ENCODE measurements at places on chromosomes 5 and 9. TPM values are rescaled to one million over a fixed set of nuclear protein-coding genes. Genes with fewer than 3 reads are reported as not detected.

- H3K36me3 ChIP-seq, result peaks cover 30% of the 10 kb centered on the region
- H3K27ac ChIP-seq, result no peak overlapping the region
- no peaks in the 10 kb centered on the region for H3K4me1 ChIP-seq
- H3K4me3 ChIP-seq, result no peak overlapping the region
- H3K27me3 ChIP-seq, result no peaks in the 10 kb centered on the region
These were observed 99.9 kb downstream of the MAMDC2 start for GRCh38 chr9:70143394-70144130.

DNA sequence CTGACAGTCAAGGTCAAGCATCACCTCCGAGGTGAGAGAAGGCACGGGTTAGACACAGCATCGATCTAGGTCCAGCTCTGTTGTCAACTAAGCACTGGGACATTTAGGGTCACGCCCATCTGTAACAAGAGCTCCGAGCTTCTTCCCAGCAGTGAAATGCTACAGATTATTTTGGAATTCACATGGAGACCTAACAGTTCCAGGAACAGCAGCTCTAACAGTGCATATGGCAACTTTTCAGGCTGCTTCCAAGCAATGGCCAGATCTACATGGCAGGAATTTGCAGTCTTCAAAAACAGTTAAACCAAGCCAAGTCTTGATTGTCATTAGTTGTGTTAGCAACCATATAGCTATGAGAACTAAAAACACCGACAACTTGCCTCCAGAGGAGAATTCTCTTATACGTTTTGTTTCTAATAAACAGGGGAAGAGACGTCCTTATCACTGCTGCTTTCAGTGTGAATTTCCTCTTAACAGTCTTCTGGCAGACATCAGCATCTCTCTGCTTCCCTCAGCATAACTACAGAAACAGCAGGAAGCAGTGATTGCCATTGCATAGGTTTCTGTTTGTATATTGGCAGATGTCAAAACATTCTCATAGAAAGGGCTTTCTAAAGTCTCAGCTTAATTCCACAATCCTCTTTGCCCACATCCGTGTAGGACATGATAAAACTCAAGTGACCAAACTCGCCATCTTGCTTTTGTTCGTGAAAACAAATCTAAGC, 242.1 kb upstream of the DAPK1 start:
- peaks cover 4% of the 10 kb centered on the region for H3K4me1 ChIP-seq
- H3K27me3 ChIP-seq, result no peaks in the 10 kb centered on the region
- DNase-seq, result no peak
- no peak overlapping the region for H3K27ac ChIP-seq
- H3K36me3 ChIP-seq, result no peaks in the 10 kb centered on the region
- no peak overlapping the region for H3K4me3 ChIP-seq

The PCDHGB3 gene
- total RNA-seq, result 2.2 TPM

DNA sequence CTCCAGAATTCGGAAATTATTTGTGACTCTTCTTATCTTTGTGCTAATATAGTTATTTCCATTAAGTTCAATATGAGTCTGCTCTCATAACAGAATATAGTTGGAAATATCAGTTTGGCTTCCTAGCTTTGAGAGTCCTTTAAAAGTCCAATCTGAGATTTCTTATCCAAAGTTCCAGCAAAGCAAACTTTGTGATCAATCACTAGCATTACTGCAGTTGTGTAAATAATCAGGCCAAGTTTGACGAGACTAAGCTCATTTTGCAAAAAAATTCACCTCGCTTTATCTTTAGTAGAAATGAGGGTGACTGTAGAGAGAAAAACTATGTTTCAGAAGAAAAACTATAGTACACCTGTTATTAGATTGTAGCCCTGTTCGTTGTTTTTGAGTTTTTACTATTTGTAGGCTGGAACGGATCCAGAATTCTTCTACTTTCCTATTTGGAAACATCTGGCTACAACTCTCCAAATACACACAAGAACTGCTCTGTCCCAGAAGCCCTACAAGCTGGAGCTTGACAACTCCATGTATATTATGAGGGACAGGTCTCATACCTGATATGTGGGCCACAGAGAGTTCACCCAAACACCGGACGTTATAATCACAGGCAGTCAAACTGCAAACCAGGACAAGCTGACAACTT, 47.8 kb downstream of the RAPGEF1 start:
- no peak overlapping the region for H3K27ac ChIP-seq
- no peak for DNase-seq
- H3K4me3 ChIP-seq, result no peak overlapping the region
- no peaks in the 10 kb centered on the region for H3K36me3 ChIP-seq

The GDA gene
- 0.30 TPM for total RNA-seq

The ST6GALNAC4 gene
- 45.6 TPM for total RNA-seq

Measured in lower lobe of right lung (tissue), 2 donors.